ENCODE measurements at places on chromosomes 13 and 19.
A peak's percentile ranks its signal among the peaks of the same experiment; 100 is the strongest.

DNA sequence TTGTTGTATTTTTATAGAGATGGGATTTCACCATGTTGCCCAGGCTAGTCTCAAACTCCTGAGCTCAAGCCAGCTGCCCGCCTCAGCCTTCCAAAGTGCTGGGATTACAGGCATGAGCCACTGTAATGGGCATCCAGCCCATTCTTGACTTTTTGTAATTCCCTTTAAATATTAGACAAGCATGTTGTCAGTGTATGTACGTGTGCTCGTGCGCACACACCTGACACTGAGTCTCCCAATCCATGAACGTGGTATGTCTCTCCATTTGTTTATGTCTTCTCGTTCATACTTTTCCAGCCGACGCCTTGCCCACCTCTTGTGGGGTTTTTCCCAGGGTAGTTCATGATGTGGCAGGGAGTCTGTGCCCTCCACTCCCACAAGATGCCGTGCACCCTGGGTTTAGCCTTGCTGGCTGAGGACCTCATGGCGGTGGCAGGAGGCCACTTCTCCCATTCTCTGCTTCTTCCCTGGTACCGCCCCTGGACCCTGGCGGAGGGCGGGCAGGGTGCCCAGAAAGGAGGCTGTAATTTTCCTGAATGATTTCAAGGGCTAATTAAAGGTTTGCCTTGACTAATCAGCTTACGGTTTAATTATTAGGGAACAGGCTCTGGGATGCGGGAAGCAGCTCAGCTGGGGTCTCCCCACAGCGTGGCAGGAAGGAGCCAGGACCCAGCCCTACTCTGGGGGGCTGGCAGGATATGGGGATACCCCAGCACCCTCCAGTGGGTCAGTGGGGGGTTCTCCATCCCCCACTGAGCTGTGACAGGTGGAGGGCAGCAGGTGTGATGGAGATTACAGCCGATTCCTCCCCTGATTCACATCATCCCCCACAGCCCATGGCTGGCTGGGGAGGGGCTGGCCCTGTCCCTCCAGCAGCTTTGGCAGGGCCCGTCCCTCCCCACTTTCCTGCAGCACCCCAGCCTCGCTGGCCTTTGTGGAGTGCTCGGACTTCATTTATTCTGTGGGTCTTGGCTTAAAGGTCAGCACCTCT lies 12.9 kb downstream of the PAK4 start:
- DNase-seq, result no peak

GRCh38 chr13:53159431-53159830 lies 130.8 kb downstream of the OLFM4 start:
- no peak for DNase-seq

DNA sequence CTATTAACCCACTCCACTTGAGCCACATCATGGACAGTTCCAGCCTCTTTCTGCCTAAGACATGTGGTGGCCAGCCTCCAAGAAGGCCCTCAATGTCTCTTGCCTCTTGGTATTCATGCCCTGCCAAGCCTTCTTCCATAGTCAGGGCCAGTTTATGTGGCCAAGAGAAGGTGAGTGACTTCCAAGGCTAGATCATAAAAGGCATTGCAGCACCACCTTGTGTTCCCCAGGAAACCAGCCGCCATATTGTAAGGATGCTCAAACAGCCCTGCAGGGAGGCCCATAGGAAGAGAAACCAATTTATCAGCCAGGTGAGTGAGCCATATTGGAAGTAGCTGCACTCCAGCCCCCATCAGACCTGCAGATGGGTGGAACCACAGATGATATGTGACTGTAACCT lies 12.3 kb upstream of the DNMT1 start:
- no peak for DNase-seq

GRCh38 chr19:5703819-5704818 lies 14.0 kb downstream of the RPL36 start:
- no peak for DNase-seq

DNA sequence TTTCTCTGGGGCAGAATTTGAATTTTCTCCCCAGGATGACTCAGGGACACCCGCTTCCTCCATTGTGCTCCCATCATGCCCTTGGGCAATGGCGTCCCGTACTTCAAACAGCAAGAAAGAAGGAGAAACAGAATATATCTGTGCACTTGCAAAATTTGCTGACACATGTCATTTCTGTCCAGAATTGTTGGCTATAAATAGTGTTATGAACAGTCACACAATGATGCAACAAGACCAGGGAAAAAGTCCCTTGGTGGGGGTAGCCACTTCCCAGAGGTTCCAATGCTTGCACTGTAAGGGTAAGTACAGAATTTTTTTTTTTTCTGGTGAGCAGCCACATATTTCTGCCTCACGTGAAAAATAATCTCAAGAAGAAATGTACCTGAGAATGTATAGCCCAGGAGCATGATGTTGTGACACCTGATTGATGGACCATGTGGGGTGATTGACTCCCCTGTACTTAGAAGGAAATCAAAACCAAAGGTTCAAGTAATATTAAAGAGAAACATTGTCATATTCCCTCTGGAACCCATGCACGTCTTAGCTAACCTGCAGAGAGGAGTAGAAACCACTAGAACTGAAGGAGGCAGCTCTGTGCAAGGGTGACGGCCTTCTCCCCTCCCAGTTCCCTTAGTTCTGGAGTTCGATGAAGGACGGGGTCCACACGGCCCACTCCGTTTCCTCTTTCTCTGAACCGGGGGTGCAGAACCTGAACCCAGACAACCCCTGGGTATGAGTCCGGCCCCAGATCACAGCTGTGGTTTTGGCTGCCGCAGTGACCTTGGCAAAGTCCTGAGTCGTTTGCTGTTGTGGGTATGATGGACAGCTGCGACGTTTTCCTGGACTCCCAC lies 9.3 kb upstream of the LAIR1 start:
- DNase-seq, result no peak

GRCh38 chr19:42074513-42075363 lies 1.2 kb upstream of the ZNF574 start:
- no peak for DNase-seq

- DNase-seq, result no peak
Measured at GRCh38 chr13:43883631-43884030, 3.9 kb downstream of the LACC1 start.

DNA sequence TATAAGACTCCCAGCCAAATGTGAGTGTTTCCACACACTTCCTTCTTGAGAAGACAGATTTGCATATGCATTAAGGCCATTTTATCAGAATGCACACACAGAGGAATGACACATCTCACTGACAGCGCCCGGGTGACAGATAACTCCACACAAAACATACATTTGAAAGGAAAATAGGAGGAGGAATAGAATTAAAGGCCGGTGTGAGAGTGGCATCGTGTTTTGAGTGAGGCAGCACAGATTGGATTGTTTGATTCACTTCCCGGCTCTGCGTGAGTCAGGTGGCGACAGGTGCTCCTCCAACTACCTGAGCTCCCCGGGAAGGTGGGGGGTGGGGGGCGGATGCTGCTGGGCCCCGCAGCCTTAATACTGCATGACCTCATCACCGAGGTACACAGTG lies 429.0 kb downstream of the TSHZ3 start:
- no peak for DNase-seq

DNA sequence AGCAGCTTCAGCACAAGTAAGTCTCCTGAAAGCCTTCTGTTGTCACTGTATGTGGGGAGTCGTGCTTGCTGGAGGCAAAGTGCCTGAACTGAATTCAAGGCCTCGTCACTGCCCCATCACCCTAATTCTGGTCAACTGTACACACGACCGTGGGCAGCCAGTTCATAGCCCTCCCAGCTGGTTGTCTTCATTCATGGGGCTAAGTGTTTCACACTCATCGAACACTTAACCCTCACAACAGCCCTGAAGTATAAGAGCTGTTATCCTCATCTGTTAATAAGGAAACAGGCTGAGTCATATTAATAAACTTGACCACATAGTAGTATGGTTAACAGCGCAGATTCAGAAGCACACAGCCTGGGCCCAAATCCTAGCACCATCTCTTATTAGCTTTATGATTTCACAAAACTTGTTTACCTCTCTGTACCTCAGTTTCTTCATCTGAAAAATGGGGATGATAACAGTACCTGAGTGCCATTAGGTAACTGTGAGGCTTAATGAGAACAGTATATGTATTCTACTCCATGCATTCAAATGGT lies 66.7 kb downstream of the CDADC1 start:
- no peak for DNase-seq

- no peak for DNase-seq
Measured at GRCh38 chr19:29001597-29002245, 211.2 kb downstream of the UQCRFS1 start.

DNA sequence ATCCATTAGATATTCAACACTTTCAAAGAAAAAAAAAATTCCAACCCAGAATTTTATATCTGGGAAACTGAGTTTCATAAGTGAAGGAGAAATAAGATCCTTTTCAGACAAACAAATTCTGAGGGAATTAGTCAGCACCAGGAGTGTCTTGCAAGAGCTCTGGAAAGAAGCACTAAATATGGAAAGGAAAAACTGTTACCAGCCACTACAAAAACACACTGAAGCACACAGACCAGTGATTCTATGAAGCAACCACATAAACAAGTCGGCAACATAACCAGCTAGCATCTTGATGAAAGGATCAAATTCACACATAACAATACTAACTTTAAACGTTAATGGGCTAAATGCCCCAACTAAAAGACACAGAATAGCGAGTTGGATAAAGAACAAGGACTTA lies 368.4 kb upstream of the MIR17HG start:
- DNase-seq, result no peak

GRCh38 chr13:34040863-34041262 lies 222.9 kb downstream of the RFC3 start:
- DNase-seq, result no peak

- DNase-seq, result no peak
Measured at GRCh38 chr13:36601186-36601585, 72.6 kb upstream of the SERTM1 start.

GRCh38 chr13:66675620-66676019 lies 554.5 kb downstream of the PCDH9 start:
- no peak for DNase-seq

DNA sequence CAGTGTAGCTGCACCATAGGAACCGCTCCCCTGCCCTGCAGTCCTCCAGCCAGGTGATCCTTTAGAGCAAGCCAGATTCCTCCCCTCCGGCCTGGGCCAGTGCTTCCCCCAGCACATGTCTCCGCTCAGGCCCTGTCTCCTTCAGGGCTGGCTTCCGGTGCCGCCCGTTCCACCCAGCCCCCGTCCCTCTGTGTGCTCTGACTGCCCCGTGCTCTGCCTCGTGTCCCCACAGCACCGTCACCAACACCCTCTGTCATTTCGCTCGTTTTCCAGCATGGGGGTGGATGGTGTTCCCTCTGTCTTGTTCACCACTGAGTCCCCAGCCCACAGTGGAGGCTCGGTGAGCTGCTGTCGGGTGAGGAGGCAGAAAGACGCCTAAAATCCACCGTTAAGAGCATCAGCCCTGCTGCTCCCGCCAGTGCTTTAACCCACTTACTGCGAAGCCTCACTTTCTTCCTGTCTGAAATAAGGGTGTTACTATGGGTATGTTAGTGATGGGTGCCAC lies 54.5 kb downstream of the TSSK6 start:
- peak; percentile 59 for DNase-seq

DNA sequence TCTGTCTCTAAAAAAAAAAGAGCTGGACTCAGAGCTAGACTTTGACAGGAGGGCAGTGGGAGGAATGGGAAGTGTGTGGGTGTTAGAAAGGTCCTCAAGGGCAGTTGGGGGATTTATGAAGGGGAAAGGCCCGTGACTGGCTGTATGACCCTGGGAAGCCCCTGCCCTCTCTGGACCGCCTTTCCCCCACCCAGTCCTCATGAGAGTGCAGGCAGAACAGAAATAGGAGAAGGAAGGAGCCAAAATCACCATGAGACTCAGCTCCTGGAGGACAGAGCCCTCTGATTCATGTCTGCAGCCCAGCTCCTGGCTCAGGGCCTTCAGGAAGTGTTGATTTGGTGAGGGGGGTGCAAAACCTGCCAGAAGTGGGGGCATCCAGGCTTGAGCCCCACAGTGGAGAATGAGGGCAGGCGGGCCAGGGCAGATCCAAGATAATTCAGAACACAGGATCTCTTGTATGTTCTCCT lies 8.7 kb upstream of the SMG9 start:
- no peak for DNase-seq

DNA sequence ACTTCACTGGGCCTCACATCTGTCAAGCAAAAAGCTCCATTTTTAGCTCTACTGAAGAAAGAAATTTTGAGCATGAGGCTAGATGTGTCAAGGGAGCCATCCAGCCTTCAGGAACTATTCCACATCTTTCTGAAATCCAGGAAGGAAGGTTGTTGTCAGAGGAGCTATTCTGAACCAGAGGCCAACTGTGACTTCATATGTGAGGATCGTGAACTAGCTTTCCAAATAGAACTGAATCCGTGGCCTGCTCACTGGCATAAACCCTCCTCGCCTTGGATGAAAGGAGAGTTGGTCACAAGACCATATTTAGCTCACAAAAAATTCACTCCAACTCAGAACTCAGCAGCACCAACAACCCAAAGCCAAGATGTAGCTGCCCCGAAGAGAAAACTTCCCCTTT lies 195.8 kb downstream of the FOXO1 start:
- no peak for DNase-seq

DNA sequence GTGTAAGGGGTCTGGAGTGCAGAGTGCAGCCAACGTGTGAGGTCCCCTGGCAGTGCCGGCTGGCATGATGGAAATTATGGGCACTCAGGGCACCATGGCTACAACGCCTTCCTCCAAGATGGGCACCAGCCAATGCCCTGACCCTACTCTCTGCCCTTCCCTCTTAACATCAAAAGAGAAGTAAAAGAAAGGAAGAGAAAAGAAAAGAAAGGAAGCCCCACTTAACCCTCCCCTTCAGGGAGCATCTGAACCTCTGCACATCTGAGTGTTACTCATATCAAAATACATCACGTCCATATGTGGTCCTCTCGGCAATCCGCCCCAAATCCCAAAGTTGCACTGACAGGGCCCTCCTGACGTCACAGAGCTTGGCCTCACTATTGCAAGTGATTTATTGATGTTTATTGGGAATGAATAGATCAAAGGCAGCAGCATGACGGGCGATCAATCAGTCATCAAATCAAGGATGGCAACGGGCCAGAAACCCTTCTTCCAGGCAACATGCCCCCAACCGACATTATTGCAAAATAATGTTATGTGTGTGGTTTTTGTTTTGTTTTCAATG lies 1.3 kb downstream of the TSHZ3 start:
- no peak for DNase-seq

- no peak for DNase-seq
Measured at GRCh38 chr19:46494941-46495785, 504 bp downstream of the PNMA8B start.

DNA sequence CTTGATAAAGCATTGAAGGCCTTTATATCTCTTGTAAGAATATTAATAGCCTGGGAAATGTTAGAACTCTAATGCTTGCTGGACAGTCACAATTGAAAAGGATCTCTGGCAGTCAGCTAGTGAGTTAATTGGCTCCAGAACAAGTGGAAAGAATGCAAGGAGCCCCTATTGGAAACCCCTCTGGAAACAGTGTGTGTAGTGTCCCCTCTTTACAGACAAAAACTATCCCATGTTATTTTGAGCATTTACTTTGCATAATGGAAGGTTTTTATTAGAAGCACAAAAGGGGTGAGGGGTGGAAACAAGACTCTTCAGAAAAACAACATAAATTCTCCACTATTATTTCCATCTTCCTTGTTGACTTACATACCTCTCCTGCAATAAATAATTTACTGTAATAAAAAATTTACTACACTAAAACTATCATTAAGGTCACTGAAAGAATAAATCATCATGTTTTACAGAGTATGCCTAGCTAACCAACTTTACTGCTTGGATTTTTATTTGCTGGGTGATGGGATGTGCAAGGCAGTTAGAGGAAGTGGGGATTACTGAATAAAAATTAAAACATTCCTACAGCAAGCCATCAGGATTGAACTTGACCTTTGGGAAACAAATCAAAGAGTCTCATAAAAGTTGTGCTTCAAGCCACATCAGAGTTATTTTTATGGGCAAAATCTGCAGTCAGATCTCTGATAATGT lies 610.4 kb downstream of the TBC1D4 start:
- no peak for DNase-seq

Measured in stimulated activated CD4-positive, alpha-beta T cell treated with anti-CD3 and anti-CD28 coated beads, Interleukin-12 subunit alpha, Interleukin-12 subunit beta, amount 100 ng/mL, for 24 hours (primary cell).